ENCODE measurements at places on chromosomes 3 and 15.

DNA sequence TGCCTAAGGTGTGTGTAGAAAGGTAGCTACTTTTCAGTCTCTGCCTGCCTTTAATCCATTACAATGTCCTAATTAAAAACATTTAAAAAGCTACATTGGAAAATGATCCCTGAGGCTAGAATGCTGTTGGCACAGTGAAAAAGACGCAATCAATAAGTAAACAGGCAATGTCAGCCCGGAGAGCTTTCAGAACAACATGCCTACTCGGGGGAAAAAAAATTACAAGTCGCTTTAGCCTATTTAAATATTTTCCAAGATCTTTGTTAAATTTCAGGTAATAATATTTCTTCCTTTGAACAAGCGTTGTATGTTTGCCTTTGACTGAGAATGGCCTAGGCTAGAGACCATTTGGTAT, 46.6 kb upstream of the CD47 start:
- DNase-seq, result no peak

DNA sequence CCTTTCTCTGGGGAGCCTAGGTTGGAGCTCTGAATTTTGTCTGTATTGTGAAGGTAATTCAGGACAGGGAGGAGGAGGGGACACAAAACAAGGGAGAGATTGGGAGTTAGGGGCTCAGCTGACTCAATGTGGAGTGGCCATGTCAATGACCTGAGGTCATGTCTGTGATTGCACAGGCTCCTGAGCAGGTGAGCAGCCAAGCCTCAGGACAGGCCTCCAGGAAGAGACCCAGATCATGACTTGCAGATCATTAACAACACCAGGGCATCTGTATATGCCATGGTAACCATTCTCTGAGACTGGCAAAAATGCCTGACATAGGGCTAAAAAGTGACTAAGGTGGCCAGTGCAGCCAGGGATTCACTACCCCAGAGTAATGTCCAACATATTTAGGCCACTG, 20.9 kb downstream of the ERICH6 start:
- DNase-seq, result no peak

DNA sequence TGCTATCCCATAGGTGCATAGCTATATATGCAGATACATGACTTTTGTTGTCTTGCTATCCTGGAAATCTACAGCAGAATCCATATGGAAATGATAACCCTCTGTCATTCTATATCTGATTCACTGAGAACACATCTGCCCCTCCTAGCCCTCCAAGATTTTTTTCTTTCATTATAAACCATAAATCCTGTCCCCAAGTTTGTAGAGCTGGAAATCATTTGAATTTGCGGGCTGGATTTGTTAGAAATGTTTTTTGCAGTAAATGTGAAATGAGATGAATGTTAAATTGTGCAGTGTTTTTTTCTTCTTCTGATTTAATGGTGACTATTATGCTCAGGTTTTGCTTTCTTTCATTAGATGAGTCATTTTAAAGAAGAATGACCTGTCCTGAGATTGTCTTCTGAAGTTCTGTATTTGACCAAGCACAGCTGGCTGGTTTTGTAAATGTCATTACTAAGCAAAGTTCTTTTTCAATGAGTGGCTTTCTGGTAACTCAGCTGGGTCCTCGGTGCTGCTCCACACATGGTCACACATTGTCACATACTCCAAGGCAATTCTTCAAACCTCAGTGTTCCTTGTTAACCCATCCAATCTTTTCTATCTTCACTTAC, 25.3 kb upstream of the ABHD17C start:
- no peak for DNase-seq

- peak; percentile 43 for DNase-seq
Measured at GRCh38 chr3:53938645-53939044, 47.0 kb upstream of the SELENOK start.

- no peak for DNase-seq
Measured at GRCh38 chr3:40980467-40980866, 218.8 kb upstream of the CTNNB1 start.

GRCh38 chr15:69038508-69038907, 24.0 kb downstream of the NOX5 start:
- DNase-seq, result no peak

GRCh38 chr3:169091196-169091823, 572.2 kb downstream of the MECOM start:
- no peak for DNase-seq

Measured in HTR-8/SVneo (cell line).